Stimulated activated CD8-positive, alpha-beta memory T cell treated with anti-CD3 and anti-CD28 coated beads, Interleukin-2, amount 100 ng/mL, for 48 hours (primary cell): ENCODE measurements at places on chromosomes 2 and 18.

DNA sequence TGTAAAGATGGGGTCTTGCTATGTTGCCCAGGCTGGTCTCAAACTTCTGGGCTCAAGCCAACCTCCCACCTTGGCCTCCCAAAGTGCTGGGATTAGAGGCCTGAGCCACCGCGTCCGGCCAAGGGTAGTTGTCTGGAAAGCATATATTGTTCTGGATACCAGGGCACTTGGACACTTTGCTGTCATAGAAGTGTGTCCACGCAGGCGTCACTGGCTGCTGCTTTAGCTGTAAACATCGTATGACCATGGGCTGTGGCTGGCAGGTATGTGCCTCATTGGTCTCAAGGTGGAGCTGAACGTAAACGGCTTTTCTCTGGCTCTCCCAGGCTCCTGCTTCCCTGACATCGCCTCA is 3.2 kb upstream of the GPR35 start:
- no peak for DNase-seq

GRCh38 chr2:20453087-20453486 is 6.2 kb downstream of the RHOB start:
- no peak for DNase-seq

- DNase-seq: no peak
Measured at GRCh38 chr2:69977906-69978482, 16.6 kb upstream of the ASPRV1 start.

DNA sequence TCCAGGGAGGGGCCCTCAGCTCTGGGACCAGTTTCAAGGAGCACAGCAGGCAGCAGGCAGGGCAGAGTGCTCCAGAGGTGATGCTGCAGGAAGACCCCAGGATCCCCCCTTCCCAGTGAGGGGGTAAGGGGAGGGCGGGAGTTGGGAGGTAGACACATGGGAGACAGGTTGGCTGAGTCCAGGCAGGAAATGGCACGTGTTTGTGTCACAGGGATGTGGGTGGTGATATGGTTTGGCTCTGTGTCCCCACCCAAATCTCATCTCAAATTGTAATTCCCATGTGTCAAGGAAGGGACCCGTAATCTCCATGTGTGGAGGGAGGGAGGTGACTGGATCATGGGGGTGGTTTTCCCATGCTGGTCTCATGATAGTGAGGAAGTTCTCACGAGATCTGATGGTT is 25.2 kb upstream of the OTOS start:
- DNase-seq: no peak

- DNase-seq: peak; percentile 37
Measured at GRCh38 chr2:47905386-47906156, 727 bp downstream of the FBXO11 start.
